ENCODE measurements at places on chromosomes 6 and 20.

GRCh38 chr6:113741651-113742050 lies 115.5 kb upstream of the MARCKS start:
- no peak for DNase-seq

- DNase-seq, result no peak
These were observed 108.4 kb upstream of the OLIG3 start for GRCh38 chr6:137602313-137603197.

GRCh38 chr20:23080521-23080920 lies 5.6 kb downstream of the CD93 start:
- DNase-seq, result no peak

DNA sequence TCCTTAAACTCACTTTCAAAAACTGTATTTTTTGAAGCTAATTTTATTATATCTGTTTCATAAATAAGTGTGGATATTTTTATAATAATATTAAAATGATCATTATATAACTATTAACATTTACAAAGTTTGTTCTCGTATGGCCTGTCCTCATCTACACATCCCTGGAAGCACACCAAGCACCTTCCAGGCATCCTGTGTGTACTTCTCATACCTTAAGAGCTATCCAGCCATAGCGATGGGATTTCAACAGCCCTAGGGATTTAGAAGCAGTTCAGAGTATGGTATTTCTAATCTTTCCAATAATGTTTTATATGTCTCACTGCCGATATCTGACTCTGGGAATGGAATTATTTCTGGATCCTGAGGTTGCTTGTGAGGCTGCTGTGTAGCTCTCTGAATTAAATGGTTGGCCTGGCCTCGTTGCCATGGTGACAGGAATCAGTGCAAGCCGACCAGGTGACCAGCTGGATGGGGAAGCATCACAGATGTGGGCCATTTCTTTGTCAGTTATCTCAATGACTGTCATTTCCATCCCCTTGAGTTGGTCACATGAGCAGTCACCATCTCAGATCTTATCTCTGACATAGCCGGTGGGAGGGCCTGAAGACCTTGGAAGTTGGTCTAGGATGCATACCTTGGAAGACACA lies 265.2 kb upstream of the RIN2 start:
- no peak for DNase-seq

- DNase-seq, result no peak
These were observed 301.3 kb downstream of the QKI start for GRCh38 chr6:163715846-163716245.

DNA sequence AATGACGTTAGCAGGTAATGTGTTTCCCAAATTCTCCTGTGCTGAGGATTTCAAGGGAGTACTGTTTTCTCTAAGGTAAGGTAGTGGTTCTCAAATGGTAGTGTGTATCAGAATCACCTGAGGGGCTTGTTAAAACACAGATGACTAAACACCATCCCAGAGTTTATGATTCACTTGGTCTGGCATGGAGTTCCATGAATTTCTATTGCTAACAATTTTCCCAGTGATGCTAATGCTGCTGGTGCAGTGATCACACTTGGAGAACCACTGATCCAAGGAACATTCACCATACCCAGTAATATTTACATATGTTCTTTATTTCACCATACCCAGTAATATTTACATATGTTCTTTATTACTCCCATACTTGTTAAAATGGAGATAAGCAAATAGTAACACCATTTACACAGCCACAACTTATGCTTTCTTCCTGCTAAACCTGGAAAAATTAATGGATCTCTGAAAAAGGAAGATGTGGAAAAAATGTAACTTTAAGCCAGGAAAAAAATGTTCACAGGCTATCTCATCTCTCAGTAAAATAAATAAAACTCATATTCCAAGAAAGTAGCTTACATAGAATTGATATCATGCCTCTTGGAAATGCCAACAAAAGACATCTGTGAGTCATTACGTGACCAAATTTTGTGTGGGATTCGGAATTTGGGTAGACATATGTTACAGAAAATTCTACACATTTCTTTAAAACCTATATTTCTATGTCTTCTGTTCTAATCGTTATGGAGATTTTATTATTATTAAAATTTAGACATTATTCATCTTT lies 129.5 kb downstream of the MMUT start:
- no peak for DNase-seq

GRCh38 chr6:94254689-94255088 lies 835.3 kb upstream of the EPHA7 start:
- DNase-seq, result no peak

DNA sequence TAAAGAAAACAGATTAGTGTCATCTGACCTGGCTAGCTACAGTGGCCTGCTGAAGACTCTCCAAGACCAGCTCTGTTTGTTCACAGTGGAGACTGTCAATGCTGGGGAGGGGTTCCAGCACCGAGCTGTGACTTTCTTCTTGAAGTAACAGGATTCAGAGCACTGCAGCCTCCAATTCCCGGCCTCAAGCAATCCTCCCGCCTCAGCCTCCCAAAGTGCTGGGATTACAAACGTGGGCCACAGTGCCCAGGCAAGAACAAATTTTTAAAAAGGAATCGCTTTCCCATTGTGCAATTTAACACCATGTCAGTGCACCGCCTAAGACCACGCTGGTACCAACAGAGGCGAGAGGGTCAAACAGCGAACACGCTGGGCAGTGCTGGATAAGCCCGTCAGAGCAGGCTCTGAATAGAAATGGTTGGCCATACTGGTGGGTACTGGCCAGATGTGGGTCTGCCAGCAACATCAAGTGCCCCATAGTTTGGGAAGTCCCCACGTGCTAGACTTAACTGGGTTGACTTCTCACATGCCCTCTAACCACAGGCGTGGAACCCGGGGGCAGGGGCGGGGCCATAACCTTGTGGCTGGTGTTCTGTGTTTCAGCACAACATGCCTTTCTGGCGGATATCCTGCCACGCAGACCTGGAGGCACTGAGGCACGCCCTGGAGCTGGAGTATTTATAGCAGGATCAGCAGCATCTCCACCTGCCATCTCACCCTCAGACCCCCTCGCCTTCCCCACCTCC lies 168.9 kb downstream of the ZMYND8 start:
- peak; percentile 5 for DNase-seq

- DNase-seq, result peak; percentile 59
These were observed 23.2 kb downstream of the TRERF1 start for GRCh38 chr6:42428326-42429041.

DNA sequence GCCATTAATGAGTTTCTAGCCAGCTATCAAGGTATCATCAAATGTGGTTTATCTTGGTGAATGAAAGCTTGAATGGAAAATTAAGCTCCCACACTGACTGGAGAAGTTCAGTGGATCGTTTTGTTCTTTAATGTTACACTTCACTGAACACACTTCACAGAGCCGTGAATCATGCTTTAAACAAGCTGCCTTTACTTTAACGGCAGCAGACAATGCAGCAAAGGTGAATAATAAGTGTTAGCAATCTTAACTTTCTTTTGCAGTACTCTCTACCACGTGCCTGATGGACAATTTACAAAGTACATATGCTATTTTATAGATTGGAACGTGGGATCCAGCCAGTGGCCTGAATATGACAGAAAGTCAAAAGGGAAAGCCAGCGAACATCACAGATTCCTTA lies 424.5 kb downstream of the GRIK2 start:
- no peak for DNase-seq

- no peak for DNase-seq
These were observed 112.4 kb downstream of the PRKN start for GRCh38 chr6:162615016-162615705.

DNA sequence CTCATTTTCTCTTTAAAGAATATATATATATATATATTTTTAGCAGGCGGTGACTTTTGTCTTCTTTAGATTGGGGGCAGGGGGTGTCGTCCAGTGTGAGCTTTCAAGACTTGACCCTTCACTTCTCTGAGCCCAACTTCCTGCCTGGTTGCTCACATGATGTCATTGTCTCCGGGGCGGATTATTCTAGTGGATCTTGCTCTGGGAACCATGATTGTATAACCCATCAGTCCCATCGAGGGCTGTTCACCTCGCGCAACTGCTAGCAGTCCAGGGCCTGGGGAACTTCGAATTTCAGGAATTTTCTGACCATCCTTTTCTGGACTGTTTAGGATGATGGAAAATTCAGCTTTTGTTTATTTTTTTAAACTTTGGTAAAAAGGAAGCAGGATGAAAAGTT lies 1.0 kb downstream of the IGF2R start:
- DNase-seq, result peak; percentile 17

DNA sequence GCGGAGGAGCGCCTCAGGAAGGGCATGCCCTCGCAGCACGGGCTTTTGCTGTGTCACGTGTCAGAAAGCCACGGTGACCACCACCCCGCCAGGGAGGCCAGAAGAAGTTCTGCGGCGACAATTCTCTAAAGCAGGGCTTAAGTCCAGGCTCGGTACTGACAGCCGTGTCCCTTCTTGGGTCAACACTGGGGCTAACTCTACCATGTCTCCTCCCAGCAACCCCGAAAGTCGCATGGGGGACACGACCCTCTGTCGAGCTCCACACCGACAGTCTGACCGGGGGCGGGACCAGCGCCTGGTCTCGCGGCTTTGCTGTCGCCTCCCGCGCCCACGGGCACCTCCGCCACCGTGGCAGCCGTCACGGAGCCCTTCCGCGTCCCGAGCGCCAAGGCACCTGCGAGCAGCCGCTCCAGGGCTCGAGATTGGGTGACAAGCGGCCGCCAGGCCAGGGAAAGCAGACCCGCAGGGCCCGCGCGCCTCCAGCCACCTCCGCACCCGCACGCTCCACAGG lies 534 bp downstream of the NANP start:
- peak; percentile 32 for DNase-seq

DNA sequence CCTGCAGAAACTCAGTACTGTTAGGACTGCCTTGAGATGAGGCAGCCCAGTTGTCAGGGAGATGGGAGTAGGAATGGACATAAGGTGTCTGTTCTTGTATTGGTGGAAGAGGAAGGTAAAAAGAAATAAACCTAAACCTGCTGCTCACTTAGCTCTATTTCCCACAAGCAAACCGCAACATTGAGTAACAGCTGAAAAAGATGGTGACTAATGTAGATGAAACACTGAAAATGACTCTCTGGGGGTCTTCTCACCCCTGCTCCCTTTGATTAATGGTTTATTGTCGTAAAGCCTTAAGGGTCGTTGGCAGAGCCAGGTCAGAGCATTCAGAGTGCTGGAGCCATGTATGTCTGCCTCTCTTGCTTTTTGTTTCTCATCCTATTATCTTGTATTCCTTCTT lies 87.5 kb downstream of the FOXO3 start:
- no peak for DNase-seq

- DNase-seq, result no peak
These were observed 17.1 kb downstream of the TPBG start for GRCh38 chr6:82380566-82381185.

DNA sequence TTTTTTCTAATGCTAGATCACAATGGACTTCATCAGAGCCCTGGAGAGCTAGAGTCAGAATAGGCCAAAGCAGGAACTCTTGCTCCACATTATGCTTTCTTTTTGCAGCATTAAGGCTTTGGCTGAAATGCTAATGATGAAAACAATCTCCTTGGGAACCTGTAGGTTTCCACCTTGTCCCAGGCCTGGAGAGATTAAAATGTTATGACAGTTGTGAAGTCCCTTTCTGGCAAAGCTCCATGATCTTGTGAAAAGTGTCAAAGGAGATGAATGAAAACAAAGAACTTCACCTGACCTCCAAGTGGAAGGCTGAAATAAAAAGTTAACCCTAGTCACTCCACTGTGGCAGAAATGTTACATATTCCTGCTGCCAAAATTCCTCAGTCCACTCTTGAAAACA lies 64.0 kb upstream of the LRRC1 start:
- no peak for DNase-seq

DNA sequence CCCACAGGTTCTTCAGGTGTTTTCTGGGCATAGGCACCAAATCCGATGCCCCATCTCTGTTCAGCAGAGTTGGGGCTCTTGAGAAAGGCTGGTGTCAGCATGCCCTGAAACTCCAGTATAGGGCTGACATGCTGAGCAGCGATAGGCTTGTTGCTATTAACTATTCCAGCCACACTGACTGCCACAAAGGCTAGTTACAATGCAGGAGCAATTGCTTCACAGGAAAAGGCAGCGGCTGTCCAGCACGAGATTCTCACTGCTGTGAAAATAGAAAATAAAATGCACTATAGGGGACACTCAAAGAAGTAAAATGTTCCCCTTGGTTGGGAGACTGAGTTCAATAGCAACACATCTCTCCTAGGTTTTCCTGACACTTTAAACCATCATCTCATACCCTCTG lies 112.4 kb downstream of the BFSP1 start:
- no peak for DNase-seq

DNA sequence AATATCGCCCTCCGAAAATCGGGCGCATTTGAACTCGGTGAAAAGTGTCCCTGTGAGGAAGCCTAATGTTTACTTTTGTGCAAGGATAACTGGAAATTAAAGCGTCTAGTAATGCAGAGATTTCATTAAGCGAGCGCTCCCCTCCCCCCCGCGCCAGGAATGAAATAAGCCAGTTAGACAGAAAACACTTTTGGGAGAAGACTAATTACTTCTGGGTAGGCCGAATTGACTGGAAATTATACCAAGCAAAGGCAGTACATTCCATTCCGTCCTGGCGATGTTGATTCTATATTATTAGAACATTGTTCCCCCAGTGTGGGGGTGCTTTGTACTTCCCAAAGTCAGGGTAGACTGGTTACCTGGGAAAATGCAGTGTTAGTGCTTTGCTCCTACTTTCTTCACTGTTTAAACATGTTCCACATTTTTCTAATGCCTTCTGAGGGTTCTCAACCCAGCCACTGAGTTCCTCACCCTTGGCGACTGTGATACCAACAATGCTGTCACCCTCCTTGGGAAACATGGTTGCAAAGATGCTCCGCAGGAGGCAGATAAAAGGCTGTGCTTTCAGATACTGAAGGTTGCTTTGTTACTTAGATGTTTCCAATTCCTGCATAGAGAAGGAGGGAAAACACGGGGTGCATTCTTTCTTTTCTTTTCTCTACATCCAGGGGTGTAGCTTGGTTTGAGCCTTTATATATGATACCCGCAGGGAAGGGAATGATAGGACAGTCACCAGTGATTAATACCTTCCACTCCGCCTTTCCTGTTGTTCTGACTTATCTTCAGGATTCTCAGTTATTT lies 2.6 kb downstream of the GJA1 start:
- DNase-seq, result no peak

GRCh38 chr6:28124350-28124970 lies at the start of gene ZSCAN16:
Gene ZSCAN16, plus strand, starts transcription at chr6:28124609. Its CDS starts 835 bp downstream, at chr6:28125444.
- DNase-seq, result peak; percentile 79

DNA sequence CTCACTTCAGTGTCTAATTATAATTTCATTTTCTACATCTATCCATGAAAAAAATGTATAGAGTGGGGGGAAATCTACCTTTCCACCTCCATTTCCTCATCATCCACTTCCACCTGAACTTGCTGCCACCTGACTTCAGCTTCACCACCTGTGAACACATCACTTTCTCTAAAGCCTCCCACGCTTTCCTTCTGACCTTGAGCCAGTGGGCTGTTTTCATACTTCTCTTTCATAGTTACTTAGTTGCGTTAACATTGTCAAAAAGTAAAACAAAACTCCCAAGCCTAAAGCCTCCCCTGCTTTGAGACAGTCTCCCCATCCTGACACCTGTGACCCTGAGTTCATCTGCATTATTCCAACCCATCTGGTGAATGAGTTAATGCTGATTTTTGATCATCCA lies 47.3 kb downstream of the KLHL31 start:
- DNase-seq, result no peak

- DNase-seq, result no peak
These were observed 13.6 kb downstream of the ARID1B start for GRCh38 chr6:156790711-156791319.

- no peak for DNase-seq
These were observed 260.3 kb upstream of the SPTLC3 start for GRCh38 chr20:12748359-12748994.

All from CD4-positive, alpha-beta T cell treated with Interleukin-6 for 4 hours (primary cell).